Muscle of back (tissue), 13 donors: ENCODE measurements at places on chromosomes 3 and 15.
A peak's percentile ranks its signal among the peaks of the same experiment; 100 is the strongest.

DNA sequence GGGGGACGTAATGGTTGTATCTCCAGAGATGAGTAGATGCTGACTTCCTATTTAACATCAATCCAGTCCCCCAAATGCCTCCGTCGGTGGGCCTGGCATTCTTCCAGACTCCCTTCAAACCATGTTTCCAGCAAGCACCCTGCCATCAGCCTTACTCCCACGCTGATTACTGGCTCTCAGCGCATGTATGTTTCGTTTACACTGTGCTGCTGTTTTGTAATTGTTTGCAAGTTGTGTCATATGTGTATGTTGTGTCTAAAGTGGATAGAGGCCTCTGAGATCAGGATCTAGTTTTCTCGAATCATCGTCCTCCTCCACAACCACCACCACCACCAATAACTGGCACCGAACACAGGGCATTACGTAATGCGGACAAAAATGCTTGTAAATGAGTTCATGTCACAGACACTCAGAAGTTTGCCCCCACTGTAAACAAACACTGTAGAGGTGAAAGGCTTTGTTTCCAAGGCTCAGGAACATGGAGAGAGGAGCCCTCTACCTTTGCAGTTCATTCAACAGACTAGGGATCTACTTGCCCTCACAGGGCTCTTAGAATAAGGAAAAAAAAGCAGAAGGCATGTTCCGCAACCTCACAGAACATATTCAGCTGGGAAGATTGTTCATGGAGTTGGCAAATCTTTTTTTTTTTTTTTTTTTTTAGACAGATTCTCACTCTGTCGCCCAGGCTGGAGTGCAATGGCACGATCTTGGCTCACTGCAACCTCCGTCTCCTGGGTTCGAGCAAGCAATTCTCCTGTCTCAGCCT is 46.1 kb upstream of the SEMA4B start:
- DNase-seq, result no peak

GRCh38 chr15:83380059-83380458 is 67.1 kb upstream of the SH3GL3 start:
- DNase-seq, result no peak

- no peak for DNase-seq
Measured at GRCh38 chr3:102532901-102533300, 98.1 kb downstream of the ZPLD1 start.

GRCh38 chr3:150370122-150370602 is 37.9 kb upstream of the TSC22D2 start:
- peak; percentile 96 for DNase-seq

DNA sequence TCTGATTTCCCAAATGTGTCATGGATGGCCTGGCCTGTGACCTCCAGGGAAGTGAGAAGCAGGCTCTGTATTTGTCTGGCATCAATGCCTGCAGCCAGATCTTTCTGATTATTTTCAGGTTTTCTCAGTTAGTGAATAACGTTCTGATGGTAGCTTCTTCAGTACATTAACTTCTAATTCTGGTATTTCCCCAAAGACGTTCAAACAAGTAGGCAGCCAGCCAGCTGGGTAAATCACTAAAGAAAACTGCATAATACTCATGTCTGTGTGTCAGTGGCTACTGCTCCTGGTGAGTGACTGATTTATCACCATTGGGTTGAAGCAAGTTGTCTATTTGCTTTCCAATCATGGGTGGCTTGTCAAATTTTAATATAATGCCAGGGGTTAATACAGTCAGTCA is 162.6 kb upstream of the PFN2 start:
- no peak for DNase-seq

GRCh38 chr15:73273181-73274002 is 95.4 kb downstream of the HCN4 start:
- peak; percentile 55 for DNase-seq

DNA sequence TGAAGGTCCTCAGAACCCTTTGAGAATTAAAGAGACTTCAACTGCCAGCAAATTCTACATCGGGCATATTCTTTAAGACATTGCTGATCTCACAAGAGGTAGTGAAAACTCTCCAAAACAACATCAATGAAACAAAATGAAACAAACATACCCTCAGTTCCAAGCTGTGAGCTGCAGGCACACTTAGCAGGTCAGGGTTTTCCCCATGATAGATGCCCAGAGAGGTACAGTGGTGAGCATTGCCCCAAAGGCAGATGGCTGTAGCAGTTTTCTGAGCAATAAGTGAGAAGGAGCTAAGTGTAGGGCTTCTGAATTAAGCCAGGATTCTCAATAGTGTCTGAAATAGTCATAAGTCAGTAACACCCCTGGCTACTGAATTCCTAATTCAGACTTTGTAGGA is 96.1 kb upstream of the TSEN2 start:
- DNase-seq, result no peak

- no peak for DNase-seq
Measured at GRCh38 chr3:66004244-66004643, 34.5 kb downstream of the MAGI1 start.

DNA sequence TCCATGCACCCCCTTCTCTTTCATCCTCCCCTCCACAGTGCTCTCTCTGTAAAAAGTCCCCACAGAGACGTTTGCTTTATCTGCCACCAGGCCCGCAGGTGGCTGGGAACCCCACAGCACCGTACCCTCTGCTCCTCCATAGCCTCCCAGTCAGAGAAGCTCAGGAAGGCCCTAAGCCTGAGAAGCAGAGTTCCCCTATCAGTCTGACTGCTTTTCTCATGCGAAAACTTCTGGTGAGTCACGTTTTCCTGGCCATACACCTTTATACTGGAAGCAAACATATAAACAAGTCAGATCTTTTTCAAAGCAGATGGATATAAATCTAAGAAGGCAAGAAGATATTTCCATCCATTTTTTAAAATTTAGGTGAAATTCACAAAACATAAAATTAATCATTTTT is 51.5 kb upstream of the MEF2A start:
- no peak for DNase-seq

GRCh38 chr3:187131981-187132380 is 7.3 kb downstream of the RPL39L start:
- DNase-seq, result no peak

- no peak for DNase-seq
Measured at GRCh38 chr15:81056304-81056703, 55.6 kb downstream of the TLNRD1 start.

GRCh38 chr3:167743799-167744198 is 8.3 kb downstream of the SERPINI1 start:
- DNase-seq, result no peak

- DNase-seq, result peak; percentile 30
Measured at GRCh38 chr3:15942462-15942861, 144.7 kb upstream of the ANKRD28 start.

GRCh38 chr3:11944052-11944673 is 60.0 kb upstream of the SYN2 start:
- DNase-seq, result no peak

- DNase-seq, result no peak
Measured at GRCh38 chr15:65857718-65858402, 11.4 kb upstream of the RAB11A start.

DNA sequence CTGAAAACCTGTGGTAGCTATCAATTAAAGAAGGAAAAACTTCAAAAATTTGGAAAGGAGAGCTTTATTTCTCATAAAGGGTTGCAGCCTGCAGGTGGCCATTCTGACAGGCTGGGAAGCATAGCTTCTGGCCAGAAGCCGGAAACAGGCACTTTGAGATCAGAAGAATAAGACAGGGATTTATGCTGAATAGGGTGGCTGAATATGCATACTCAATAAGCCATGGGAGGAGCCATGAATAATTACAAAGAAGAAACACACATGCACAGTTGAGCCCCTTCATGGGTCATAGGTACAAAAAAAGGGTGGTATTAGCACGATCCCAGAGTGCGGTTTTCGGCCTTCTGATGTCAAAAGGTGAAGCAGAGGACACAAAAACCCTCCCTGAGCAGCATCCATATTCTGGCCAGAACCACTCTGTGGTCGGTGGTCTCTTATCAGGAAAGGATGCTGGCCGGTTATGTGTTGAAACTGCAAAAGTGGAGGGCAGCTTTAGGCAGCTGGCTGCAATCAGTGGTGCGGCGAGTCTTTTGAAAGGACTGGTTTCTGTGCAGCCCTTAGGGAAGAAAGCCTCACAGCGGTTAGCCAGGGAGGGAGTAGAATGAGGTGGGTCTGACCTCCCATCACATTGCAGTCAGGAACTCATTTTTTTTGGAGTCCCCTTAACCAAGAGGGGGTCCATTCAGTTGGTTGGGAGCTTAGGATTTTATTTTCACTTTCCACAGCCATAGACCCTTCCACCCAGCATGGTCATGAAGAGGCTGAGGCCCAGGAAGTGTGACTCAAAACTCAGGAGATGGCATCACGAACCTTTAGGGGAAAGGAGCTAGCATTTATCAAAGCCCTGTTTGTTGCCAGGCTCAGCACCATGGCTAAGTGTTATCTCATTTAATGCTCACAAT is 34.7 kb upstream of the CCDC174 start:
- DNase-seq, result no peak

DNA sequence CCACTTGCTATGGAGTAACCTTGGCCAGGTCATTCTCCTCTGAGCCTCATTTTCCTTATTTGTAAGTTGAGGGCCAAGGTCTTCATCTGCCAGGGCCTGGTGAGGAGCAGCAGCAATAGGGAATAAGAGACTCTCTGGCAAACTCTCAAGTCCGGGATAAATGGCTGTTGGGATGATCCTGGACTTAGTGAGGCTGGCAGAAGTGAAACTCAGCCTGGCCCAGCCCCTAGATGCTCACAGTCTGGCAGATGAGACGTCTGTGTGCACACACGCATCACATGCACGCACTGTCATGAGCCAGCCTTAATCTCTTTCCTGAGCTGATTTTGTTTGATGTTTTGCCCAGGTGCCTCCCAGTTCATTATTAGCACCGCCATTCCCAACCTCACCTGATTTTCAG is 26.8 kb downstream of the SLC6A6 start:
- DNase-seq, result no peak

- DNase-seq, result no peak
Measured at GRCh38 chr3:162073422-162073975, 576.9 kb downstream of the OTOL1 start.

DNA sequence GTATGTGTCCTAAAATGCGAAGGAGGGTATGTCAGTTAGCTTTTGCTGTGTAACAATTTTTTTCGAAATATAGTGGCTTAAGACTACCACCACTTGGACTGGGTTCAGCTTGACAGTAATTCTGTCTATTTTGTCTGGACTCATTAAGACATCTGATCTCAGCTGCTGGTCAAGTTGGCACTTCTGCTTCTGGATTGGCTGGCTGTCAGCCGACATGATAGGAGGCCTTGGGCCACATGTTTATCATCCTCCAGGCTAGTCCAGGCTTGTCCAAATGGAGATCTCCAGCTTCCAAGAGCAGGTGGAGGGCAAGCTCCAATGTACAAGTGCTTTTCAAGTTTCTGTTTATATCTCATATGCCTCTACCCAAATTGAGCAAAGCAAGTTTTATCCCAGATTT is 95.9 kb downstream of the GALK2 start:
- DNase-seq, result no peak

- DNase-seq, result no peak
Measured at GRCh38 chr15:72216079-72216478, 14.9 kb downstream of the PKM start.

- no peak for DNase-seq
Measured at GRCh38 chr15:95558131-95558530, 772.4 kb upstream of the NR2F2 start.

DNA sequence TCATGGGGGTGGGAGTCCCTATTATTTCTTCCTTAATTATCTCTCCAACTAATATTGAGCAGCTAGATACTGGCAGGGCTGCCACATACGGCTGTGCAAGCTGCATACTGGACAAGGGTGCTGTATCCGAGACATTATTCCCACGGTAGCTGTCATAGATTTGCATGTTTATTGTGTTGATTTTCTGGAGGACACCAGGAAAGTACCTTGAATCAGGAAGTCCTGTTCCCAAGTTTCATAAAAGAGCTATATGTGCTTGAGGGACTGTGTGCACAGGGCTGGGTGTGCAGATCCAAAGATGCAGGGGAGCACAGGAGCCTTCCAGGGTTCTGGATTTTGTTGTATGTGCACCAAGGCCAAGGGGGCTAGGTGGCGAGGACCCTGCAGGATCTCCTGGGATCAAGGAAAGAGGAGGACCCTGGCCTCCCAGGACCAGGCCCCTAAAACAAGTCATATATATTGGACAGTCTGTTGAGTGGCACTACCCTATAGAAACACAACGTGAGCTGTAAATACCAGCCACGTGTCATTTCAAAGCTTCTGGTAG is 119.2 kb upstream of the ALDH1A3 start:
- DNase-seq, result no peak

DNA sequence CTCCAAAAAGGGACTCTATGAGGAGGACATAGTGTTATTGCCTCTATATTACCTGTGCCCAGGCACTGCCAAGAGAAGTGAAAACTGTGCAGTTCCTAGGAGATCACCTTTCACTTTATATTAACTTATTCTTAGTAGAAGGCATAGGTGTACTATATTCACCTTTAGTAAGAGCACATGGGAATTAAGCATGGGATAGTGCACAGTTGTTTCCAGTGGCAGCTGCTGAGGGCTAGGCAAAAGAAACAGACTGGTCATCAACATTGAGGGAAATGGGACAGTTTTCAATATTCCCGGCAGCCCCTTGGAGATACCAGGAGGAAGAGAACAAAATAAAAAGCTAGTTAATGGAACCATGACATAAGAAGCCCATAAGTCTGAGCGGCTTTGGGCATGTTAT is 100.9 kb downstream of the PLCL2 start:
- DNase-seq, result no peak

GRCh38 chr15:76865548-76865991 is 39.6 kb downstream of the SCAPER start:
- DNase-seq, result no peak

- no peak for DNase-seq
Measured at GRCh38 chr15:51096976-51097375, 2.3 kb upstream of the TNFAIP8L3 start.

GRCh38 chr3:192929755-192930547 is 12.3 kb upstream of the MB21D2 start:
- no peak for DNase-seq

DNA sequence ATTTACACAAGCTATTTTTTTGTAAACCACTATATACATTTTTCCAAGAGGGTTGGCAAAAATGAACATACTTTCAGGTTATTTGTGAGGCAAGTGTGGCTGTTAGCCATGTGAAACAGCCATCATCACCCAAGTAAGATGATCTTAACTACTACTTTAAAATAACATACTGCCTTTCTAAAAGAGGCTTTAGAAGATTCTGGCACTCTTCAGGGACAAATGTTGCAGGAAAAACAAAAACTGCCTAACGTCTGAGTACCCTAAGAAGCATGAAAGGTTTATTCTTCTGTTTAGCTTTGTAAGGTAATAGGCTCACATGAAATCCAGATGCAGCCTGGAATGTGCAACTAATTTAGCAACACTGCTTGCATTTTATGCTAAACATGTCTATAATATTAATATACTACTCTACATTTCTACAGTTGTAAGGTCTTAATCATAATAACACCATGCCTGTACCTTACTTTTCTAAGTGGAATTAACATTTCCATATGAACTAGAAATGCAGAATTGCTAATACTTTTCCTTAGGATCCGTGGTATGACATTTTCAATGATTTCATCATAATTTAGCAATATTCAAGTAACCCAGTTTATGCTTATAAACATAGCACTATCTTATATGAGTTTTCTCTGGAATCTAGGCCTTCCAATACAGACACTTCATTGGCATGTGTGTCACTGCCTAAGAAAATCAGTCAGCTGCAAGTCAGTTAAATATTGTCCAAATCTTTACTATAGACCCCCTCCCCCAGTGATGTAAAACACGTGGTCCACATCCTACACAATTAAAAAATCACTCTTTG is 4.5 kb upstream of the LSAMP start:
- DNase-seq, result no peak

- no peak for DNase-seq
Measured at GRCh38 chr15:37130356-37130755, 30.0 kb upstream of the MEIS2 start.
